ENCODE measurements at places on chromosomes 3 and 15. TPM values are rescaled to one million over a fixed set of nuclear protein-coding genes. Genes with fewer than 3 reads are reported as not detected.

Gene RGMA
- total RNA-seq = 0.07 TPM

Gene GOLGA8Q
- 7.2 TPM for total RNA-seq

Gene FAH
- 58.2 TPM for total RNA-seq

Gene FAM107A
- total RNA-seq = not detected

Gene ISL2
- 1.5 TPM for total RNA-seq

Gene FGF7
- total RNA-seq = 0.07 TPM

Gene COL8A1
- total RNA-seq = 0.10 TPM

Gene KCNMB2
- not detected for total RNA-seq
